Stimulated activated naive CD8-positive, alpha-beta T cell treated with anti-CD3 and anti-CD28 coated beads, Interleukin-15, Interleukin-2, amounts not matched to agents 100 U/mL and 50 U/mL, for 24 hours (primary cell): ENCODE measurements at places on chromosomes 11 and 22.

DNA sequence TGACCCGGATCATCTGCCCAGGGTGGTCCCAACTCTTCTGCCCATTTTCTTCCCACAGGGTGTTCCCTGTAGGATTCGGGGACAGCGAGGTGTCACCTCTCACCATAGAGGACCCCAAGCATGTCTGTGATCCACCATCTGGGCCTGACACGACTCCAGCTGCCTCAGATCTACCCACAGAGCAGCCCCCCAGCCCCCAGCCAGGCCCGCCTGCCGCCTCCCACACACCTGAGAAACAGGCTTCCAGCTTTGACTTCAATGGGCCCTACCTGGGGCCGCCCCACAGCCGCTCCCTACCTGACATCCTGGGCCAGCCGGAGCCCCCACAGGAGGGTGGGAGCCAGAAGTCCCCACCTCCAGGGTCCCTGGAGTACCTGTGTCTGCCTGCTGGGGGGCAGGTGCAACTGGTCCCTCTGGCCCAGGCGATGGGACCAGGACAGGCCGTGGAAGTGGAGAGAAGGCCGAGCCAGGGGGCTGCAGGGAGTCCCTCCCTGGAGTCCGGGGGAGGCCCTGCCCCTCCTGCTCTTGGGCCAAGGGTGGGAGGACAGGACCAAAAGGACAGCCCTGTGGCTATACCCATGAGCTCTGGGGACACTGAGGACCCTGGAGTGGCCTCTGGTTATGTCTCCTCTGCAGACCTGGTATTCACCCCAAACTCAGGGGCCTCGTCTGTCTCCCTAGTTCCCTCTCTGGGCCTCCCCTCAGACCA, 24.0 kb downstream of the CSF2RB start:
- DNase-seq, result no peak

DNA sequence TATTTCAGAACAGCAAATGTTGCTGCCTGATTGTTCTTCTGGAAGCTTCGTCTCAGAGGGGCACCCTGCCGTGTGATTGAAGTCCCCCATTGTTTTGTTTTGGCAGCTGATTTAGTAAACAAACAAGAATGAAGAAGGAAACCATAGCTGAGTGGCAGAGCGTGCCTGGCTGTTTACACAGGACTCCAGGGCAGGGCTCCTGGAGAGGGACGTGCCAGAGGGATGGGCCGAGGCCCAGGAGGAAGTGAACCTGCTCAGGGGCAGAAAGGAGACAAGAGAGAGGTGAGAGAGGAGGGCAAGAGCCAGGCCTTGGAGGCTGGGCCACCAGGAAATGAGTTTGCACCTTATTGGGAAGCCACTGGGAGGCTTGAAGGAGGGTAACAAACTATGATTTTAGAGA, 85.5 kb upstream of the B3GAT1 start:
- no peak for DNase-seq

GRCh38 chr22:36753120-36753802, 22.7 kb downstream of the IFT27 start:
- no peak for DNase-seq

GRCh38 chr11:93843906-93844305, 6.5 kb downstream of the VSTM5 start:
- DNase-seq, result no peak

- peak; percentile 65 for DNase-seq
Measured at GRCh38 chr11:47980088-47980906, at the start of gene PTPRJ. TSS of gene PTPRJ (plus strand) at chr11:47980559. CDS start at chr11:47980913, 354 bp downstream.

- DNase-seq, result peak; percentile 12
Measured at GRCh38 chr22:41557401-41558240, 3.2 kb upstream of the CSDC2 start.

- peak; percentile 25 for DNase-seq
Measured at GRCh38 chr22:44193535-44193891, 12.8 kb downstream of the PARVG start.

- no peak for DNase-seq
Measured at GRCh38 chr11:111465400-111465799, 46.8 kb downstream of the BTG4 start.

- DNase-seq, result no peak
Measured at GRCh38 chr11:117064275-117064674, 34.0 kb downstream of the SIK3 start.

DNA sequence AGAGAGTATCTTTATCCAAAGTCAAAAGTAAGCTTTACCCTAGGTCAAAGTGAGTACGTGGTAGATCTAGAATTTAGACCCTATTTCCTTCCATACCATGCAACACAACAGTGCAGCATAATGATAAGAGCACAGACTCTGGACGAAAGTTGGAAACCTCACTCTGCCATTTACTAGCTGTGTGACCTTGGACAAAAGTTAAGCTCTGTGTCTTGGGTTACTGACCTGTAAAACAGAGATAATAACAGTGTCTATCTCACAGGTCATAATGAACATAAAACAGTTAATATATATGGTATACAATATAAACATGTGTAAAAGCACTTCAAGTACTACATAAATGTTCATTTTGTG, 13.6 kb upstream of the CHRNA10 start:
- DNase-seq, result no peak

DNA sequence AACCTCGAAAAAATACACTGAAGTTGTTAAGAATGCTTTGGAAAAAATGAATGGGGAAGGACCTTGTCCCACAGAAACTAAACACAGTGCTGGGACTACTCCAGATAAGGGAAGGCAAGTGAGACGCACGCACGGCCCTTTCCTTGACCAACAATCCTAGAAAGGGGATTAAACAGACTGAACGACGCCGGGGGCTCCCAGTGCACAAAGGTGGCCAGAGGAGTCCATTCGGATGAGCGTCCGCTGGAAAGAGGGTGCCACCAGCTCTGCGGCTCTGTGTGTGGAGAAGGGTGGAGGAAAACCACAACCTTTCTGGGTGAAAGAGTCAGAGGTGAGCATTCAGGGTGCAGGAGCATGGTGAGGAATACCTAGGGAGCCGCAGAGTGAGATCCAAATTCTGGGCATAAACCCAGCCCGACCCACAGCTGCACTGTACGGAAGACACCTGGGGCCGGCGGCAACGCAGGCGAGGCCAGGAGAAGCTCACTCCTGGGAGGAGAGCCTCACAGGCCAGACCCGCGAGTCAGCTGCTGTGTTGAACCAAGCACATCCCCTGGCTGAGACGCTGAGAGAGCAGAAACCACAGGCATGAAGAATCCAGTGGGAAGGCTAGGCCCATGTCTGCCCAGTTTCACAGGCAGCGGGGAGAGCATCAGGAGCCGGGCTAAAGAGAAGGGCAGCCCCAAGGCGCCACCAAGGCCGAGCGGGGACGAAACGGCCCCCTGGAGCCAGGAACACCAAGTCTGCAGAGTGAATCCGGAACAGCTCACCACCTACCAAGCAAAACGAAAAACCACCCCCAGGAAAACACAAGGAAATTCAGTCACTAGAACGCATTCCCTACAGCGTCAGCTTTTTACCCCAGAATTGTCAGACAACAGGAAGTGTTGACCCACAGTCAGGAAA, 177.1 kb downstream of the BRD1 start:
- no peak for DNase-seq
